Left ventricle myocardium superior (tissue), 1 donor: ENCODE measurements at places on chromosomes 16 and 17.

- no peak for DNase-seq
Measured at GRCh38 chr16:52578829-52579498, 32.0 kb upstream of the TOX3 start.

DNA sequence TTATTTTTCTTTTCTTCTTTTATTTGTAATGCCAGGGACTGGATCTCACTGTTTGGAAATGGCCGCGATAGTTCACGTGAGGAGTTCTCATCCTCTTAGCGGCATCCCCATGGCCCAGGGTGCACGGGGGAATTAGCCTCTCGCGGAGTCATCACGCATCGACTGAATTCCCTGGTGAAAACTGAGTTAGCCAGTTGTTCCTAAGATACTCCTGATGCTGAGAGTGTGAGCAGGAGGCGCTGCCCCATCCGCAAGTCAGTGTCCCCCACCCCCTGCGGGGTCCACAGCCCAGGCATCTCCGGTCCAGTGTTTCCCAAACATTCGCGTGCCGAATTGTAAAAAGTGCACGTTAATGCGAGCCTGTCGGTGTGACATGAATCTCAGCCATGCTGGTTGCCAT is 277.2 kb downstream of the CPPED1 start:
- DNase-seq, result peak; percentile 3

- no peak for DNase-seq
Measured at GRCh38 chr17:82105417-82105881, 7.4 kb upstream of the FASN start.

DNA sequence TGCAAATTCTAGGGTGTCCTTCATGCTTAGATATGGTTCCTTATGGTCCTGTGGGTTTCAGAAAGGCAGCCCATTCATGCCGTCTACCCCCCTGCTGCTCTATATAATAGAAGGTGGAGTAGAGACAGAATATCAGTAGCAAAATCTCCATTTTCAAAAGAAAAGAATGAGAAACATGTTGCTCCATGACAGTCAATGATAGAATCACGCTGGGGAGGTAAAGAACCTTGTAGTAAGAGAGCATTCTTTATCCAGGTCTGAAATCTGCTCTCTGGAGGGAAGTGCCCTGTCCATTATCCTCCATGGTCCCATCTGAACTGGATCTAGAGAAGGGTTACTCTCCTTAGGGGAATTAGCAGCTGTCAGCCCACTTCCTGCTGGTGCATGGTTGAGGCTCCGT is 272.8 kb downstream of the WWOX start:
- DNase-seq, result no peak

DNA sequence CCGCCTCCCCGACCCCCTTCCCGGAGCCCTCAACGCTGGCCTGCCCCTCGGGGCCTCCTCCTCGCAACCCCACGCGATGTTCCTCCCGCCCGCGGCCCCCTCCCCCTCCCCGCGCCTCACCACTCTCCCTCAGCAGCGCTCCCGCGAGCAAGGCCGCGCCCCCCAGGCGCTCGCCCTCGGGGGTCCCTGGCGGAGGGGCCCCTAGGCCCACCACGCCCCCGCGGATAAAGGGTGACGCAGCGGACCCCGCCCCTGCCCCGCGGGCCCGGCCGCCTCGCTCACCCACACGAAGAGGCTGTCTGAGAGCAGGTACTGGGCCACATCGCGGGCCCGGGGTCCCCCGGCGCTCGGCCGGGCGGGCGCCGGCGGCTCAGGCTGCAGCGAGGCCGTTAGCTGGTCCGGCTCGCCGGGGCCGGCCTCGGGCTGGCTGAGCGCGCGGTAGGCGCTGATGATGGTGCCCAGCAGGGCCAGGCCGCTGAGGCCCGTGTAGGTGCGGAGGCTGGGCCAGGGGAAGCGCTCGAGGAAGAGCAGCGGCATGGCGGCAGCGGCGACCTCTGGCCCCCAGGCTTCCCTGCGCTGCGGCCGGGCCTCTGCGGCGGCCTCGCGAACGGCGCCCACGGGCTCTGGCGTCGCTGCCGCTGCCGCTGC is 430 bp downstream of the AMFR start:
- peak; percentile 58 for DNase-seq

DNA sequence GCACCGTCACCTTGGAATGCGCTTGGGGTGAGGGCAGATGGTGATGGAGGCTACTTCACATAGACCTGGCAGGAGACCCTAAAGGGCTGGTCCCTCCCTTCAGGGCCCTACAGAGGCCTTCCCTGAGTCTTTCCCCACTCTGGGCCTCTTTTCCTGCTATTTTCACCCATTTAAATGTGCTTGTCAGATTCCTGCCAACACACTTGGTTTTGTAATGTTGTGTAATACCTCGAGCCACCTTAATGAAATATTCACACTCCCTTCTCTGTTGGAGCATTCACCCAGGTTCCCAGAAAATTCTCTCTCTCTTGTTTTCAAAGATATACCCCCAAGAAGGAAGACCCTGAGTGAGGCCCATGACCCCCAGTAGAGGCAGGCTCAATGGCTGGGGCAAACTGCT is 456.6 kb upstream of the DYNLRB2 start:
- DNase-seq, result no peak

GRCh38 chr17:78607038-78607437 is 29.8 kb upstream of the DNAH17 start:
- DNase-seq, result no peak

GRCh38 chr16:28100810-28101532 is 37.5 kb upstream of the GSG1L start:
- no peak for DNase-seq
